ENCODE measurements at places on chromosomes 6 and 20. TPM values are rescaled to one million over a fixed set of nuclear protein-coding genes. Genes with fewer than 3 reads are reported as not detected.
A peak's percentile ranks its signal among the peaks of the same experiment; 100 is the strongest.

DNA sequence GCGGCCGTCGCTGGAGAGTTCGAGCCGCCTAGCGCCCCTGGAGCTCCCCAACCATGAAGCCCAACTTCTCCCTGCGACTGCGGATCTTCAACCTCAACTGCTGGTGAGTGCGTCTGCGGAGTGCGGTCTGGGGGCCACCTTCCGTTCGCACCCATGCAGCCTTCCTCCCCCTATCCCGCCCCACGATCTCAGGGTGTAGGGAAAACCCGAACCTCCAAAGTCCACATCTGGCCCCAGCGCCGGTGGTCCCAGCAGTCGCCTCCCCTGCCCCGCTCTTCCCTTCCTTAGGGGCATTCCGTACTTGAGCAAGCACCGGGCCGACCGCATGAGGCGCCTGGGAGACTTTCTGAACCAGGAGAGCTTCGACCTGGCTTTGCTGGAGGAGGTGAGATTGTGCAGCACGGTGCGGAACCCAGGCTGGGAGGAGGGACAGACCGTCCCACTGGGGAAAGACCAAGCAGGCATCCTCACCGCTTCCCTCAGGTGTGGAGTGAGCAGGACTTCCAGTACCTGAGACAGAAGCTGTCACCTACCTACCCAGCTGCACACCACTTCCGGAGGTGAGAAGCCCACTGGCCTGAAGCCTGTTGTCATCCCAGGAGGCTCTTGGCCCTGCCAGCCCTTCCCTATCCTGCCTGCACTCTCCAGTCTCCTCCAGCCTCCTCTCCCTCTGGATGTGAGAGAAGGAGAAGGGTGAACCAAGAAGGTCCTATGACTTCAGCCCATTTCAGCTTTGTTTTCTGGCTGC is 719 bp downstream of the SMPD2 start:
- no peak for DNase-seq

- DNase-seq = no peak
Observed at GRCh38 chr20:1879369-1879768, 15.8 kb upstream of the SIRPA start.

DNA sequence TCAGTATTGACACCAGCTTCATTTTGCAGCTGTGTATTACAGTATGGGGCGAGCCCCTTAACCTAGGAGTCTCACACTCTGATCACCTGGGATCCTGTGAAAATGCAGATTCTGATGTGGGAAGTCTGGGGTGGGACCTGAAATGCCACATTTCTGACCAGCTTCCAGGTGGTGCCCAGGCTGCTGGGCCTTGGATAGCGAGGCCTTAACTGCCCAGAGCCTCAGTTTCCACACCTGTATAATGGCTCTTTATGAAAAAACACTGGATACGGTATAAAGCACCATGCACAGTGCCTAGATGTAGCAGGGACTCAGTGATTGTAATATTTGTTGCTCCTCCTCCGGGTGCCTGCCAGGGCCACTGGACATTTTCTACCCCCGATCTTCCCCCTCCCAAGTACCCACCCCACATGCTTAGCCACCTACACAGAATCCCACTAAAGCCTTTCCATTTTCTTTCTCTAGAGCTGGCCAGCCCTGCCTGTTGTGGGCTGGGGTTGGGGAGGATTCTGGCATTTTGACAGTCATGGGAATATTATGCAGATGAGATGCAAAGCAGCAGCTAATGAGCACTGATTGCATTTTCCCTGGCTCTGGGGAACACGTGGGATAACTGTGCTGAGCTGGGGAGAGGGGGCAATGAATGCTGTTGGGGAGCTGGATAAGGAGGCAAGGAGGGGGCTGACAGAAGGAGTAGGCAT is 44.8 kb downstream of the SPDEF start:
- no peak for DNase-seq

GRCh38 chr20:43723186-43723585 is 3.6 kb downstream of the GTSF1L start:
- no peak for DNase-seq

BPIFB1 gene
- not detected for polyA plus RNA-seq

GRCh38 chr20:24469116-24469893 is at the start of gene SYNDIG1:
SYNDIG1 (plus strand) TSS chr20:24469629; CDS start chr20:24543098, 73,469 bp downstream.
- no peak for DNase-seq

DNA sequence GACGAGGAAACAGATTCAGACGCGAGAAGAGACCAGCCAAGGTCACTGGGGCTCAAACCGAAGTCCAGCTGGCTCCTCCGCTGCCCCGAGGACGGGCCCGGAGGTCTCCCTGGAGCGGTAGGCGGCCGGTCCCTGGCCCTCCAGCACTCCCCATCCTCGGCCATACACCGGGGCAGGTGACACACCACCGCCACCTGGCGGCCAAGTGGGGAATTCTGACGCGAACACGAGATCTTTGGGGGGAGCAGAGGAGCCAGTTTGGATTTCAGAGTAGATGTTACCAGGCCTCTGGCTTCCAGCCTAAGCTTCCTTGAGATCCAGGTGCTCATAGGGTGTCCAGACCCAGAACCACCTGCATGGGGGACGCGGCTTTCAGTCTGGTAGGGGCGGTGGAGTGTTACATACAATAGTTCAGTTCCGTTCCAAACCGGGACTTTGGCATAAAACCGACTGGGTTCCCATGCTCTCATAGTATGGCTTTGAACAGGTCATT is 16.1 kb downstream of the BPIFB1 start:
- DNase-seq = peak; percentile 6

DNA sequence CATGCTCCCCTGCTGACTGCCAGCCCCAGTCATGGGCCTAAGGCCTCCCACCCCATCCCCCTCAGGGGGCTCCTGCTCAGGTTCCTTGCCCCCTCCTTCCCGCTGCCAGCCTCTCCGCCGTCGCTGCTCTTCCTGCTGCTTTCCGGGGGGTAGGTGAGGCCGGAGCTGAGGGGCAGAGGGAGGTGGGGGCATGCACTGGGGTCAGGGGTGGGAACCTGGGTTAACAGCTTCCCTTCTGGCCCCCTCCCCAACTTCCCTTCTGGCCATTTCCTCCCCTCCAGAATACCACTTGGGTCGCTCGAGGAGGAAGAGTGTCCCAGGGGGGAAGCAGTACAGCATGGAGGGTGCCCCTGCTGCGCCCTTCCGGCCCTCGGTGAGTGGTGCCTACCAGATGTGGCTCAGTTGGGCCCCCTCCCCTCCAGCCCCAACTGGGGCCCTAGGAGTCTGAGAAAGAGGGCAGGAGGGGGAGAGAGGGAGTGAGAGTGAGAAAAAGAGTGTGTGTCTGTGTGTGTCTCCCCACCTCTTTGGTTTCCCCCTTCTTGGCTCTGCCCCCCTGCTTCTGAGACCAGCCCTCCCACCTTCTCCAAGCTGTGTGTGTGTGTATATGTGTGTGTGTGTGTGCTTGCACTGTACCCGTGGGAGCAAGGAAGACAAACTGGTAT is 12.1 kb downstream of the SYNGAP1 start:
- no peak for DNase-seq

- DNase-seq = no peak
Observed at GRCh38 chr6:55994531-55994930, 119.1 kb upstream of the BMP5 start.

- DNase-seq = no peak
Observed at GRCh38 chr6:107870381-107870780, 46.3 kb upstream of the SCML4 start.

SLC2A10 gene
- 35.5 TPM for polyA plus RNA-seq

DNA sequence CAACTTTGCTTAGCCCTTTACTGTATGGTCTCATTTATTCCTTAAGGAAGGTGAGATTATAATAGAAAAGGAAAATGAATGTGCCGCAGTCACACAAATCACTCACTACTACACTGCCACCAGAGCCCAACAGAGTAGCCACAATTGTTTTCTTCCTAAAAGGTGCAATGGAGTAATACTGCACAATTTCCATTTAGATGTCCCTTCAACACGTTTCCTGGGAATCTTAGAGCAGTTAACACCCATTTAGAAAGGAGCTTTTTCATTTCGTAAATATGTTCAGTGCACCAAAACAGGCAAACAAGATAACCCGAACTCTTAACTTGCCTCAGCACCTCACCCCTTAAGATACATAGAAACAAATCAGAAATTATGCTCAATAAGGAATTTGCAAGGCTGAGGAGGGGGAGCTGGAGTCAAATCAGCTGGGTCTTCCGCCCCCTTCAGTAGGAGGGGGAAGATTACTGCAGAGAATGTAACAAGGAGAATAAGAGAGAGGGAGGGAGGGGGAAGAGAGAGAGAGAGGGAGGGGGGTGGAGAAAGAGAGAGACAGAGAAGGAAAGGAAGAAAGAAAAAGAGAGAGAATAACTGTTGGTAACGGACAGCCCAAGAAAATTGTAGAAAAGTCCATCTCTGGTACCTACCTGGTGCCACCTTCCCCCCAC is 155.5 kb downstream of the BCAS1 start:
- DNase-seq = no peak

DNA sequence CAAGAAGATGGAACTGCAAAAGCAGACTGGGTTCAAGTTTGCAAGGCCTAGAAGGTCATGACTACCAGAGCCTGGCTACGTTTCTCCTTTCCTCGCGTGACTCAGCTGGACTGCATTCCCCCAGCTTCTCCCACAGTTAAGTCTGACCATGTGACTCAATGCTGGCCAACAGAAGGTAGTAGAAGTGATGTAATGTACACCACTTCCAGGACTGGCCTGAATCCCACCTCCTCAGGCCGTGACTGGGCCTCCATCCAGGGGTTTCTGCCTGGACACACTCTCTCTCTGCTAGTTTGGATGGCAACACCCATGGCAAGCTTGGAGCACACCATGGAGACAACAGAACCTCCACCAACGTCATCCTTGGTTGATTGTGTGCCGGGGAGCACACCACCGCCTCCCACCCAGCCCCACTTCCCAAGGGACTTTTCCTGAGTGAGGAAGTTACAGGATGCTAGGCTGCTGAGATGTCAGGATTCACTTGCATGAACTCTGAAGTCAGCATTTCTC is 112.0 kb upstream of the CDYL start:
- peak; percentile 64 for DNase-seq

TSHZ2 gene
- polyA plus RNA-seq = not detected

- no peak for DNase-seq
Observed at GRCh38 chr6:51027283-51028065, 208.8 kb downstream of the TFAP2B start.

- DNase-seq = no peak
Observed at GRCh38 chr6:131733376-131734016, 22.7 kb upstream of the CTAGE9 start.

- DNase-seq = no peak
Observed at GRCh38 chr20:3819411-3820047, 818 bp upstream of the AP5S1 start.

MUC21 gene
- polyA plus RNA-seq = not detected
